Right ventricle myocardium inferior (tissue), 1 donor: ENCODE measurements at places on chromosomes 4 and X. TPM values are rescaled to one million over a fixed set of nuclear protein-coding genes. Genes with fewer than 3 reads are reported as not detected.

The AMBN gene
- not detected for total RNA-seq

DNA sequence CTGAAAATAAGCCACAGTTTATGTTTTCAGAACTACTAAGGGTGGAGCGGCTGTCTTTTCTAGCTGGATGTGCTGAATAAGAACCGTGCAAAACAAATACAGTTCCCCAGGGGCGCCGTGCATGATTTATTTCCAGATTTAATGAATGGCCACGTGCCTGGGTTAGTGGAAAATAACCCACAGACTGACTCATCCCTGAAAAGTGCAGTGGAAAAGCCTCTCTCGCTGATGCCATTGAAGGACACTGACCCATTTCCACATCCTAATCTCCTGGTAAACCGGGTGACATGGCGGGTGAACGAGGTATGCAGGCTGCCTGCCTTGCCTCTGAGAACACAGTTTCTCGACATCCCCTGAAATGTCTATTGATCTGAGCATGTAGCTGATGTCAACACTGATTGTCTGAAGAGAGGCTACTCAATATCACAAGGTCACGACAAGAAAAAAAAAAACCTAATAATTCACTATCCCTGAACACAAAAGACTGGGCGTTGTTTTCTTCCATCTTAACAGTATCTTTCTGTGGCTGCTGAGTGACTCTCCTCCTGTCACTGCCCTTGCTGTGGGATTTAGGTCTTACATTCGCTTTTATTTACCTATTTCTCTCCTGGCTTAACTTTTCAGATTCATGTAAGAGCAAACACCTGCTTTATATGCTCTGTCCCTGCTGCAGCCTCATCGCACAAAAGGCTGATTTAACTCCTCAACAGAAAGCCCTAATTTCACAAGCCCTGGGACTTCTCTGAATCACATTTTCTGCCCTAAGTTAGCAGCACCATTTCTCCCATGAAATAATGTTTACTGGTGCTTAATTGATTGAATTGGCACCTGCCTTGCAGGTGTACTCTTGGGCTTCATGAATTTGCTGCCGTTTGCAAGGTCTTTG, 76.9 kb upstream of the SCOC start:
- DNase-seq, result no peak

The HS3ST1 gene
- total RNA-seq, result 1.4 TPM

DNA sequence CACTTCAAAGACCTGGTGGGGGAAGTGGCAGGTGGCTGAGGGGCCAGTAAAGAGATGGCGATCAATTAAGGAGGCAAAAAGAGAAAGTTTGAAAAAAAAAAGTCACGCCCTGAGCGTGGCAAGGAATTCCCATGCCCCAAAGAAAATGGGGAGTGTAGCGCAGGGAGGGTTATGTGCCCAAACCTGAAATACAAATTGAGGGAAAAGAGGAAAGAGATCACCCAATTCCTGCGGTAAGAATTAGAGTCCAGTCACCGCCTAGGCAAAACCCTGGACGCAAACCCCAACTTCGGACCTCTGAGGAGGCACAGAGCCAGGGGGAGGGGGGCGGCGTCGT, 595 bp downstream of the ENOX2 start:
- DNase-seq, result no peak
